ENCODE measurements at places on chromosomes 2 and 18.

- DNase-seq = no peak
Measured at GRCh38 chr2:240213476-240214421, 73.3 kb upstream of the OTOS start.

GRCh38 chr2:64289737-64290136, 145.5 kb upstream of the PELI1 start:
- no peak for DNase-seq

GRCh38 chr18:24190590-24190989, 51.7 kb downstream of the CABYR start:
- no peak for DNase-seq

GRCh38 chr2:127355407-127356008, 32.3 kb downstream of the MAP3K2 start:
- peak; percentile 6 for DNase-seq

DNA sequence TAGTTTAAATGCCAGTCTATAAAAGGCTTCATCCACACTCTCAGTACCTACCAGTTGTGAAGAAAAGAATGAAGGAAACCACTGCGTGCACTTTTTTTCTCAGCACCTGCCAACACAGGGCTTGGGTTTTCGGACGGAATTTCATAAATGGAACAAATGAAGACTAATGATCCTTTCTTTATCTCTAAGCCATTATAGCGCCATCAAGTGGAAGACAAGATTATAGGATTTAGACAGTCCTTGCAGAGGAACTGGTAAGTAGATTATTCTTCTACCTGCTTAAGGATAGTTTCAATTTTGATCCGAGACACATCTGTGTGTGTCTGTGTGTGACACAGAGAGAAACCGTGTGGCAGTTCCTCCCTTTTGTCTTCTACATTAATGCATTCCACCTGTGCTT, 245.6 kb downstream of the NRXN1 start:
- DNase-seq = no peak

DNA sequence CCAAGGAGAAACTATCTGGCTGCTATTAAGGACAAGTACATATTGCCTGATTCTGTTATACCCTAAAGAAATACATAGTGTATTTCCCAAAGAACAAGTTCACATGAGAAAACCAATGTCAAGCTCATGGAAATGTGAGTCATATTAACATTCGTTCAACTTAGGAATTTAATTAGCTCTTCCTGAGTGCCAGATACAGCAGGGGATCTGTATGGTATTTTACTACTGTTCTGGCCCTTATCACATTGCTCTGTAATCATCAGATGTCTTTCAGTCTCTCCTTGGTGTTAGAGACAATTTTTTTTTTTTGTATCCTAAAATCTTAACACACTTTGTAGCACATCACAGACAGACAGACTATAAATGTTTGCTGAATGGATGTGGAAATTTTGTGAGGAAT, 395.0 kb upstream of the CRIM1 start:
- DNase-seq = no peak

DNA sequence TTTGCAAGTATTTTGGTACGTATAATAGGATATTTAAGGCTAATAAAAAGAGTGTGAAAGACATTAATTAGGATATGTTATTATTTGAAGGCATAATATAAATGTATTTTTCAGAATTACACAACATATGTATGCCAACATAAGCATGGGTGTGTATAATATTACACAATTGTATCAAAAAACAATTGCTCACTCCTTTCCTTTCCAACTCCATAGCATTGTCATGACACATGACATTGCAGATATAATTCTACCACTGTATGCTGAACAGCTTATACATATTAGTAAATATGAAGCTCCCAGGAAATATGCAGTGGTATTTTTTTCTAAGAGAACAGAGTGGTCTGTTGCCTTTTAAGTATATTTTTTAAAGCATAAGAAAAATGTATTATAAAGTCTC, 593.1 kb downstream of the TMX3 start:
- no peak for DNase-seq

GRCh38 chr2:236988690-236989624, 96.7 kb upstream of the COPS8 start:
- no peak for DNase-seq

GRCh38 chr2:46225150-46225625, 72.0 kb upstream of the EPAS1 start:
- no peak for DNase-seq

GRCh38 chr18:63205791-63206252, 113.7 kb downstream of the BCL2 start:
- DNase-seq = no peak

GRCh38 chr2:13522096-13522495, 805.4 kb downstream of the TRIB2 start:
- DNase-seq = no peak

DNA sequence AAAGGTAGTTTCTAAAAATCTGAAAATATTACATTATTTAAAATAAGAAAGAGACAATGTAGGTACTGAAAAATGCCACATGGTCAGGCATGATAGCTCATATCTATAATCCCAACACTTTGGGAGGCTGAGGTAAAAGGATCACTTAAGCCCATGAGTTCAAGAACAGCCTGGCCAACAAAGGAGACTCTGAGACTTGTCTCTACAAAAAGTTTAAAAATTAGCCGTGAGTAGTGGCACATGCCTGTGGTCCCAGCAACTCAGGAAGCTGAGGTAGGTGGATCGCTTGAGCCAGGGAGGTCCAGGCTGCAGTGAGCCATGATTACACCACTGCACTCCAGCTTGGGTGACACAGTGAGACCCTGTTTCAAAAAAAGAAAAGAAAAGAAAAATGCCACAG, 21.8 kb downstream of the ATAD2B start:
- DNase-seq = no peak

- DNase-seq = no peak
Measured at GRCh38 chr2:19700861-19701585, 200.8 kb downstream of the TTC32 start.

- no peak for DNase-seq
Measured at GRCh38 chr2:231058761-231059550, 2.3 kb downstream of the PSMD1 start.

GRCh38 chr18:31574359-31574758, 17.3 kb upstream of the TTR start:
- no peak for DNase-seq

GRCh38 chr2:30030361-30030760, 109.0 kb upstream of the ALK start:
- DNase-seq = no peak

- no peak for DNase-seq
Measured at GRCh38 chr2:172962082-172962481, 113.6 kb upstream of the MAP3K20 start.

DNA sequence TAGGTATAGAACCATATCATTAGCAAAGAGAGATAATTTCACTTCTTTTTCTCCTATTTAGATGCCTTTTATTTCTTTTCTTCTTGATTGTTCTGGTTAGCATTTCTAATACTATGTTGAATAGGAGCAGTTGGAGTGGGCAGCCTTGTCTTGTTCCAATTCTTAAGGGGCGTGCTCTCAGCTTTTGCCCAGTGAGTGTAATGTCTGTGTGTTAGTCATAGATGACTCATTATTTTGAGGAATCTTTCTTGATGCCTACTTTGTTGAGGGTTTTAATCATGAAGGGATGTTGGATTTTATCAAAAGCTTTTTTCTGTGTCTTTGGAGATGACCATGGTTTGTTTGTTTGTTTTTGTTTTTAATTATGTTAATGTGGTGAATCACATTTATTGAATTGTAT, 1453.1 kb upstream of the SLC39A10 start:
- DNase-seq = no peak

GRCh38 chr2:75162897-75163296, 36.4 kb downstream of the TACR1 start:
- no peak for DNase-seq

- DNase-seq = no peak
Measured at GRCh38 chr2:236663287-236664101, 93.9 kb downstream of the ACKR3 start.

DNA sequence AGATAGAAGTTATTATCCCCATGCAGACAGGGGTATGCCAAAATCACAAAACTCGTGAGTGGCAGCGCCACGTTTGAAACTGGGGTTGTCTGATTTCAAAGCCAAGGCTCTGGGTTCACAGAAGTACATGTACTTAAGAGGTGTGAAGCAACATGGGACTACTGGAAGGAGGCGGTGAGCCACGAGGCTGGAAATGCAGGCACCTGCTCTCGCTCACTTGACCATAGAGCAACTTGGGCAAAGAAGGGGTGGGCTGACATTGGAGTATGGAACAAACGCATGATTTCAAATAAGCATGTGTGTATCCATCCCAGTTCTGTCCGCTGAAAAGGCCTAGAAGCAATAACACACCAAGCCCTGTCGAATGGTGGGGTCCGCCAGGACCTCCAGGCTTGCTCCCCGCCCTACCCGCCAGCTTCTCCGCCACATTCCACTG, 593 bp upstream of the ACTR2 start:
- no peak for DNase-seq

- no peak for DNase-seq
Measured at GRCh38 chr2:182444170-182444569, 17.3 kb upstream of the PDE1A start.

GRCh38 chr18:22238036-22238435, 68.6 kb downstream of the GATA6 start:
- DNase-seq = no peak

All from stimulated activated CD4-positive, alpha-beta T cell treated with anti-CD3 and anti-CD28 coated beads, TNF-alpha, amount 100 ng/mL, for 48 hours (primary cell).